ENCODE measurements at places on chromosomes 6 and 20.

DNA sequence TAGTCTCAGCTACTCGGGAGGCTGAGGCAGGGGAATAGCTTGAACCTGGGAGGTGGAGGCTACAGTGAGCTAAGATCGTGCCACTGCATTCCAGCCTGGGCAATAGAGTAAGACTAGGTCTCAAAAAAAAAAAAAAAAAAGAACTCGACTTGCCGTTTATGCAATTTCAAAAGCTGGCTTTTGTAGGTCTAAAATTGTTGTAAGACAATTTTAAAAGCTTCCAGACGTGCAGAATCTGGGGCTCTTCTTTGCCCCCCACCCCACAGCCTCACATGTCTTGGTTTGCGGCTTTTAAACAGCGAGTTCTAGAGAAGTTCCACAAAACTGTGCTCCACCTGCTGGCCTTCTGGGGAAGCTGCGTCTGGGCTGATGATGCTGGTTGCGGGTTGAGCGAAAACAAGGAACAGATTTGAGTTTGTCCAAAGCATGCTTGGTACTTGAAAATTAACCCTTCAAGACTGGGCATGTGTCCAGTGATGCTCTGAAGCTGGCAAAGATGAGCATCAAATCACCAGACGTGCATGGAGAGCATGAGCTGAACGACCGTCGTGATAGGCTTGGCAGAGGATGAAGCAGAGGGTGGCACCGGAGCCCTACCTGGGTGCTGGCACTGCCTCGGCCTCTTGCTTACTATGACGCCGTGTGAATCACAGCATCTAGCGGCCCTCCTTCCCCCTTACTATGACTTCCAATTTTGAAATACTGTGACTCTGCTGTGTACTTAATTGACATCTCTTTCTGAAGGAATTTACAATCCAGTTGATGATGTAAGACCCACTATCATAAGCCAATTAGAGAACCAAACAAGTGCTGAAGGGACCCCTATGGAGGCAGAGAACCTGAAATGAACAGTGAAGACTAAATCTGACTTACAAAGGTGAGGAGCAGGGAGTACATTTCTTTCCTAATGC is 171.4 kb downstream of the GMPR start:
- peak; percentile 88 for DNase-seq

- no peak for DNase-seq
Measured at GRCh38 chr6:142378138-142378875, 76.5 kb downstream of the ADGRG6 start.

DNA sequence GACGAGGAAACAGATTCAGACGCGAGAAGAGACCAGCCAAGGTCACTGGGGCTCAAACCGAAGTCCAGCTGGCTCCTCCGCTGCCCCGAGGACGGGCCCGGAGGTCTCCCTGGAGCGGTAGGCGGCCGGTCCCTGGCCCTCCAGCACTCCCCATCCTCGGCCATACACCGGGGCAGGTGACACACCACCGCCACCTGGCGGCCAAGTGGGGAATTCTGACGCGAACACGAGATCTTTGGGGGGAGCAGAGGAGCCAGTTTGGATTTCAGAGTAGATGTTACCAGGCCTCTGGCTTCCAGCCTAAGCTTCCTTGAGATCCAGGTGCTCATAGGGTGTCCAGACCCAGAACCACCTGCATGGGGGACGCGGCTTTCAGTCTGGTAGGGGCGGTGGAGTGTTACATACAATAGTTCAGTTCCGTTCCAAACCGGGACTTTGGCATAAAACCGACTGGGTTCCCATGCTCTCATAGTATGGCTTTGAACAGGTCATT is 16.1 kb downstream of the BPIFB1 start:
- peak; percentile 68 for DNase-seq

- DNase-seq, result peak; percentile 28
Measured at GRCh38 chr6:149854532-149854931, 9.6 kb downstream of the LRP11 start.

DNA sequence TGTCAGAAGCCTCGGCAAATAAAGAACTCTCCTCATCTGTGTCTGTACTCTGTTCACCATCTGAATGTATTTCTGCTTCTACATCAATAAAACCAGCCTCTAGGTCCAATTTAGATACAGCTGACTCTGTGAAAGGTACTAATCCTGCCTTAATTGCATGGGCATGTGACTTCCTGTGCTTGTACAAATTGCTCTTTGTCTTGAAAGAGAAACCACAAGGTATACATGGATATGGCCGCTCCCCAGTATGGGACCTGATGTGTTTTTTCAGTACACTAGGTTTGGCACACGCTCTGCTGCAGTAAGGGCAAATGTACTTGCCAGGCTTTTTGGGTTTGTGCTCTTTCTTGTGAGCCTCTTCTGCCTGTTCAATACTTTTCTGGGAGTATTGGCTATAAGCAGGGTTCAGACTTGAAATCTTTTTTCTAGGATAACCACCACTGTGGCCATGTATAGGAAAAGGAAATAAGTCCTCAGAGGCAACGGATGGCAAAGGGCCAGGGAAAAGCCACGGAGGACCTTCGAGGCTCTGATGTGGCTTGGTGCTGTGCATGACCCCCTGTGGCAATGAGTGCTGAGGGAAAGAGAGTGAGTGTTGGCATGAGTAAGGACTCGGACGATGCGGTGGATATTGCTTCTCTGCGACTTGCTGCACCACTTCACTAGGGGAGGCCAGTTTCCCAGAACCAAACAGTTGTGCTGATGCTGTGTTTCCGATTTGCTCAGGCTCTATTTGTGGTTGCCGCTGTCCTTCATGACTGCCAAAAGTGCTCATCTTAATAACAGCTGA is 170.9 kb downstream of the HIVEP2 start:
- DNase-seq, result no peak

DNA sequence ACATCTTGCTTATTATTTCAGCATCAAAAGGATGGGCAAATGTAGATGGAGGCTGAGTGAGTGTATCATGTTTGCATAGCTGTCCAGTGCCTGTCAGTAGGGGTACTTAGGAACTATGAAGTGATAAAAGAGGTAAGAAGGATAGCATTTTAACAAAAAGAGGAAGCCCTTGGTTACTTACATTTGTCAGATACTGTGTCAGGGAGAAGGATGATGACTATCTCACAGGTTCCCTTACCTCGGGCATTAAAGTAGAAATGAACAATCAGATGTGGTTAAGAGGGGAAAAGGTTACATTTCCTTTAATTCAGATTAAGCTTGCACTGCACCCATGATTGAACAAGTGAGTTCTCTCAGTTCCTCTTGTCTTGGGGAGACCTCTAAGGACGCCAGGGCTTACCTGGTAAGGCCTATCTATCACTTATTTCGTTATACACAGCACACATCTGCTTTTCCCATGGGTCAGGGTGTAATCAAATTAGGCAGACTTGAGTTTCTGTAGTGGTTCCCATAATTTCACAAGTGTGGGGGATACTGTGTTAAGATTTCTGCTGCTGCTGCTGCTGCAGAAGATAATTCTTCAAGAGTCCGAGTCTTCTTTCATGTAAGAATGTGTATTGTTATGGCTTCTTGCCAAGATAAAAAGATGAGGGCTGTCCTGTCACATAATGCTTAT is 4.5 kb downstream of the FOXO3 start:
- DNase-seq, result peak; percentile 91

Data from common myeloid progenitor, CD34-positive (primary cell).